ENCODE measurements at places on chromosomes 11 and 22. TPM values are rescaled to one million over a fixed set of nuclear protein-coding genes. Genes with fewer than 3 reads are reported as not detected.

GRCh38 chr22:43946384-43946667, 8.9 kb upstream of the SAMM50 start:
- ATAC-seq, result no peak

DNA sequence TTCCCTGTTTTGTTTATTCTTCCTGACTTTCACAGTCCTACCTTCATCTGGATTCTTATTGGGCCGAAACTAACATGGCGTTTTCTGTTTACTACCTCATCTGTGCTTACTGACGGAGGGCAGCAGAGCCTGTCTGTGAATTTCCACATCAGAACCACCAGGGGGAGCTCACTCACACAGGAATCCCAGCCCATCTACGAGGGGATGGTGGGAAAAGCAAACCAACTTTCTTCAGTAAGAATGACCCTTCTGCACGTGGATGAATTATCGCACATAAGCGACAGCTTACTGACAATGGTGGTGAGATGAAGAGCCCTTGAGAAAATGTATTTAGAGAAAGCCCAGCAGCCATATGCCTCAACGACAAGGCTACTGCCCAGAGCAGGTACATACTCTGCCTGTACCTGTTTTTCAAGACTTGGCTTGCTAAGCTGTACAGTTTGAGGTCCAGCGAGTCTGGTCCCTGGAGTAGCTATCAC, 42.5 kb downstream of the LARGE2 start:
- peak; percentile 83 for ATAC-seq

- peak; percentile 98 for ATAC-seq
Observed at GRCh38 chr11:103541186-103541795, 432.1 kb downstream of the DYNC2H1 start.

DNA sequence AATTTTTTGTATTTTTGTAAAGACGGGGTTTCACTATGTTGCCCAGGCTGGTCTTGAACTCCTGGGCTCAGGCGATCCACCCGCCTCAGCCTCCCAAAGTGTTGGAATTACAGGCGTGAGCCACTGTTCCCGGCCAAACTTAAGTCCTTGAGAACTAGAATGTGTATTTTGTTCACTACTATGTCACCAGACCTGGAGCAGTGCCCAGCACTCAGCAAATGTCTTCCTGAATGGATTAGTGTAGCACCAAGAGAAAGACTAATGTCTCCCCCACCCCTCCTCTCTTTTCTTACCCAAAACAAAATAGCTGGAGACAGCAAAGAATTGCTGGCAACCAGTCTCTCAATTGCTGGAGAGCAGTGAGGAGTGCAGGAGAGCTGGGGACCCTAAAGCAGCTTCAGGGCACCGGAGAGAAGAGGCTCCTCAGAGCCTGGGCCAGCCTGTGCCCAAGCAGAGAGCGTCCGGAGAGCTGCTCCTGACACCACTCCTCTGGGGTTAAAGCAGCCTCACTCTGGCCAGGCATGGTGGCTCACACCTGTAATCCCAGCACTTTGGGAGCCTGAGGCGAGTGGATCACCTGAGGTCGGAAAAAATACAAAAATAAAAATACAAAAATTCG, 14.9 kb downstream of the SLC25A18 start:
- ATAC-seq, result no peak

DNA sequence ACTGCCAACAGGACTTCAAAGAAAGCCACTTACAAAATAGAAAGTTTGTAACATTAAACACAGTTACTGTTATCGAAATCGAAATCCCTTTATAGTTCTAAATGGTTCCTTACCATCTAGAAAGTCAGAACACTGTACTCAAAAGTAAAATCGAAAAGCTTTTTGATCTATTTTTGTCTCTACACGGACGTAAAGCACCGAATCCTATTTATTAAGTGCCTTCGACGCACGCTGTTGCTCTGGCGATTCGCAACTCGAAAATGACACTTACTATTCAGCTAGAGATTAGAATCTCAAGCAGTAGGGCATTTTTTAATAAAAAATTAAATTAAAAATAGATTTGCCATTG, 78.3 kb downstream of the LARGE1 start:
- no peak for ATAC-seq

- peak; percentile 84 for ATAC-seq
Observed at GRCh38 chr11:35893796-35894475, 49.9 kb upstream of the LDLRAD3 start.

- ATAC-seq, result no peak
Observed at GRCh38 chr11:45920531-45921477, 1.7 kb upstream of the LARGE2 start.

GRCh38 chr11:131633921-131634715, 263.7 kb downstream of the NTM start:
- ATAC-seq, result no peak

DNA sequence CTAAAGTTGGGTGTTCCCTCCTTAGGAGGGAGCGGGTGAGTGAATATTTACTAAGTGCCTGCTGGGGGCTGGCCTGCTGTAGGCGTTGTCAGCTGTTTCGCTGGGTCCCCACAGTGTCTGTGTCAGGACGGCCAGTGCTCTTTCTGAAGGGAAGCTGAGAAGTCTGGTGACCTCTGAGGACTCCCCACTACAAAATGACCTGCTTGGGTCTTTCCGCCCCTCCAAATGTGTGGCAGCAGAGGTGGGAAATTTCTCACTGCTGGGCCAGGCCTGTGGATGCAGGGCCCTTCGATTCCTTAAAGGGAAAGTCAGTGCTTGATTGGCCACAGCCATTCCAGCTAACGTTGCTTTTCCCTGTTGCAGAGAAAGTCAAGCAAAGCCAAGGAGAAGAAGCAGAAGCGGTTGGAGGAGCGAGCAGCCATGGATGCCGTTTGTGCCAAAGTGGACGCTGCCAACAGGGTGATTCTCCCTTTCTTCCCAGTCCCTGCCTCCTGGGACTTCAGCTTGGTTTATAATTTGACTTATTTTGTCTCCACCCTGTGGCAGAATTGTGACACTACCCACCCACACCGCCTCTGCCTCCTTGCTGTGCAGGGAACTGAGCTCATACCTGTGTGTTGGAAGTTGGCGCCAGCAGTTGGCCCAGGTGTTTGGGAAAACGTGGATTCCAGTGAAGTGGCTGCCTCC, 6.8 kb downstream of the NAA40 start:
- ATAC-seq, result peak; percentile 86

DNA sequence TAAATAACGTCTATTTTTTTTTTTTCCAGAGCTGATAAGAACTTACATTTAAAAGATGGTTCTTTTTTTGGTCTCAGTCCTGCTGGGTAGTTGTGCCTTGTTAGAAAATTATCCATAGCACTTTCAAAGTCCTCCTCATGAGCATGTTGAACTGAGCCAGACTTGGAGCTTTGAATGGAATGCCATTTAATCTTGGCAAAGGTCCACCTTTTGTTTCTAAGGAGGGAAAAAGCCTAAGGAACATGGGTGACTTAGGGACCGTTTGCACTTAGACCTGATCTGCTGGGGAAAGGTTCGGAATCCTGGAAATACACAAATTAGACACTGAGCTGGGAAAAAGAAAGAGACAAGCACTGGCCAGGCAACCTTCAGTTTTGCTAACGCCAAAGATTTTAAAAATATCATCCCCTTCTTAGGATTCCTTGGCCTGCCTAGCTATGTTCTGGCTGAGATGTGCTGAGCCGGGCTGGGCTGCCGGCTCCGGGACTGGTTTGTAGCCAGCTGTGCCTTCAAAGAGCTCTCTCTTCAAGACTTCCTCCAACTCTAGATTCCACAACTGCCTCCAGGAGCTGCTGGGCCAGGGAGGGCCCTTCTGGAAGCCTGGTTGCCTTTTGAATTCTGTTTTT, 67.4 kb downstream of the ENDOD1 start:
- no peak for ATAC-seq

- peak; percentile 49 for ATAC-seq
Observed at GRCh38 chr11:111978028-111978771, 41.1 kb downstream of the DIXDC1 start.

DNA sequence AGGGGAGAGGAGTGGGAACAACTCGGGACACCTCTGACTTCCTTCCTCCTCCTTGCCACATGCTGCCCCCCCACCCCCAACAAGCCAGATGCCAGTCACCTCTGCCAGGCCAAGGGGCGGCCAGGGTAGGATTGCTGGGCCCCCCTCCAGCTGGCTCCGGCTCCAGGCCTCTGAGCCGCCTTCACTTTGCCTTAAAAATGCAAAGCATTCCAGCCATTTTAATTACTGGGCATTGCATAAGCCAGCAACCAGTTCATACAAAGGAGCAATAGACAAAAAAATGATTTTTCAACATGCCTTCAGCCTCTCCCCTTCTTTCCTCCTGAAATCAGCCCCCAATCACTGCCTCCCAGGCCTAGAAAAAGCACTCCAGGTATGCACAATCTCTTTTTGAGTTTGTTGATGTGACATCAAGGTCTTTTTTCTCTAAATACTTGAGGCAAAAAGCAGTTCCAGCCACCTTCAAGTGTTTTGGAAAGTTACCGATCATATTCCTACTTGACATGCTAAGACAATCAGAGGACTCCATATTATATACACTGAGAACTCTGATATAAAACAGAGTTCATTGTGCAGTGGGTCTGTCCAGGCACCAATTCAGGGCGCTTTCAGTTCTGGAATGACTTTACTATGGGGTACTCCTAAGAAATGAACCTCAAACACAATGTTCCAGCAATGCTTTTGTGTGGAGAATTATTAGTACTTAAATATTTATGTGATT, 12.4 kb upstream of the TIMP3 start:
- no peak for ATAC-seq

DNA sequence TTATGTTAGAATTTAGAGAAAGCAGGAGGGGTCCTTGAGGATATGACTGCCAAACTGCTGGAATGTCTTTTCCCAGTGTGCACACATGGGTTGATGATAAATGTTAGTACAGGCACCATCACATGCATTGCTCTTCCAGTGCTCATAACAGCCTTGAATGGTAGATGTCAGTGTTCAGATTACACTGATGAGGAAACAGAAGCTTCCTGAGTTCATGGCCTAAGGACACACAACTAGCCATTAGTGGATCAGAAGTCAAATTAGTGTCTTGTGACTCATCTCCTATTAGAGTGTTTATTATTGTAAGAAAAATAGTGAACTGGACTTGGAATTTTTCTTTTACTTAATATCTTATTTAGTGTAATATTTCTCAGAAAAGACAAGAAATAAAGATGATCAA, 241.5 kb downstream of the DDX10 start:
- ATAC-seq, result peak; percentile 45

- peak; percentile 86 for ATAC-seq
Observed at GRCh38 chr11:73218106-73218829, at the start of gene P2RY2. TSS of gene P2RY2 (plus strand) at chr11:73218281. CDS start at chr11:73234160, 15,879 bp downstream.

DNA sequence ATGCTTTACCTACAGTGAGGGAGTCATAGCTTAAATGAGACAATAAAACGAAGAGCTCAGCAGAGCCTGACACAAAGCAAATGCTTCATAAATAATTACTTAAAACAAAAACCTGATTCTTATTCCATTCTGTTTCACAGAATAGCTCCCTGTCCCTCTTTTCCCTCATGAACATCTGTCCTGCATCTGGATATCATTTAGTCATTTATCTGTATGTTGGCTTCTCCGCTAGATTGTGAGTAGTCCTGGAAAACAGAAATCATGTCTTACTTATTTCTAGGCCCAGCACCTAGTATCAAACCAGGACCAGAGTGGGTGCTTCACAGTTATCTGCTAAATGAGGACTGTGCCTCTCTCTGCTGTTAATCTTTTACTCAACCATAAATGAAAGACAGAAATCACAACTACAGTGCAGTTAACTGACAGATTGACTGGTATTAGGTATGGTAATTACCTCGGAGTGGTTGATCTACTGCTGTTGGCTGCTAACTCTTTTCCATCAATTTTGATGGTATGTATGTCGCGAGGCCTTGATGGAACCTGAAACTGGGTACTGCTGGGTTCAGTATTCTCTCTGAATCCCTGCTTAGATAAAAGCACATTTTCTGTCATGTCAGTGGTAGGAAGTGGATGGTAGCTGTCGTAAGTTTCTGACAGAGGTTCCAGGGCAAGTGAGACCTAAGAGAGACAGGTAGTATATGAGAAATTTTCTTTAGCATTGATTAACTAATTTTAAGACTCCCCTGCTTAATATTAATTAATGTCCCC, 31.5 kb downstream of the C2CD3 start:
- ATAC-seq, result no peak

GRCh38 chr11:110077346-110077745, 15.8 kb upstream of the ZC3H12C start:
- no peak for ATAC-seq

DNA sequence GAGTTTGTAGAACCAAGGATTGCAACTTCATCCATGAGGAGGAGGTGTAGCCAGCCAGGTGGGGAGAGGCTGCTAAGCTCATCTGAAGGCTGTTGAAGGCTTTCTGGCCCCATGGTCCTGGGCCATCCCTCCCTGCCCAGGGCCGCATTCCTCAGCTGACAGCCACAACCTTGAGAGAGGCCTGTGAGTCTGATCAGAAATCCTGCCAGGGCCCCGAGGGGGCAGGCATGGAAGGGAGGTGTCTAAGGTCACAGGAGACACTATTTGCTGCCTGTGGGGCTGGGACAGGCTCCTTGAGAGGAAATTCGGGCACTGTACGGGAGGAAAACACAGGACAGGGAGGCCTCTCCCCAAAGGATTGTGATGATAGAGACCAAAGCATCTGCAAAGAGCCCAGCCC, 88.1 kb upstream of the IGLL5 start:
- no peak for ATAC-seq

DNA sequence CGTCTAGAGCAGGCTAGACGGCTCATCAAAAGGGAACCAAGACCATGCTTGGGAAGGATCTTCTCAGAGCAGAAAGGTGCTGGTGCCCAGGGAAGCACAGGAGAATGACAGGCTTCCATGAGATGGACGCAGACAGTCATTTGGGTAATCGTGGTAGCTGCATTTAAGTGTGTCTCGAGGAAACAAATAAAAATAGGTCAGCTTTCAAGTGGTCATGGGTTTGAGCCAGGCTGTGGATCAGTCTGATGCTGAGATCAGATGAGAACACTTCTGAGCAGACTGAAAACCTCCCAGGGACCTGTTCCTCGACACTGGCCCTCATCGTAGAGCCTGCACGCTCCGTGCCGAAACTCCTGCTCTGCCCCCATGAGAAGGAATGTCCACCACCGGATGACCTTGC, 4.7 kb downstream of the CARS1 start:
- no peak for ATAC-seq

- no peak for ATAC-seq
Observed at GRCh38 chr11:69311767-69312385, 17.9 kb downstream of the MYEOV start.

The LDHAL6A gene
- not detected for total RNA-seq

The PHOX2A gene
- not detected for total RNA-seq

The NUP160 gene
- total RNA-seq, result 21.4 TPM

The TRIM51 gene
- not detected for total RNA-seq

The TUT1 gene
- total RNA-seq, result 9.3 TPM

The SCUBE2 gene
- 3.0 TPM for total RNA-seq

The KDM4E gene
- not detected for total RNA-seq

The OR6T1 gene
- not detected for total RNA-seq

The SIRT3 gene
- 6.2 TPM for total RNA-seq

The MMP1 gene
- total RNA-seq, result 3.5 TPM

The MYOD1 gene
- not detected for total RNA-seq

Data from esophagus mucosa (tissue), 1 donor.